CD4-positive, alpha-beta T cell treated with Interleukin-6 at 100 ng/mL for 8 hours (primary cell): ENCODE measurements at places on chromosomes 7 and 10.

- no peak for DNase-seq
These were observed 82.9 kb downstream of the ELFN1 start for GRCh38 chr7:1752771-1753563.

DNA sequence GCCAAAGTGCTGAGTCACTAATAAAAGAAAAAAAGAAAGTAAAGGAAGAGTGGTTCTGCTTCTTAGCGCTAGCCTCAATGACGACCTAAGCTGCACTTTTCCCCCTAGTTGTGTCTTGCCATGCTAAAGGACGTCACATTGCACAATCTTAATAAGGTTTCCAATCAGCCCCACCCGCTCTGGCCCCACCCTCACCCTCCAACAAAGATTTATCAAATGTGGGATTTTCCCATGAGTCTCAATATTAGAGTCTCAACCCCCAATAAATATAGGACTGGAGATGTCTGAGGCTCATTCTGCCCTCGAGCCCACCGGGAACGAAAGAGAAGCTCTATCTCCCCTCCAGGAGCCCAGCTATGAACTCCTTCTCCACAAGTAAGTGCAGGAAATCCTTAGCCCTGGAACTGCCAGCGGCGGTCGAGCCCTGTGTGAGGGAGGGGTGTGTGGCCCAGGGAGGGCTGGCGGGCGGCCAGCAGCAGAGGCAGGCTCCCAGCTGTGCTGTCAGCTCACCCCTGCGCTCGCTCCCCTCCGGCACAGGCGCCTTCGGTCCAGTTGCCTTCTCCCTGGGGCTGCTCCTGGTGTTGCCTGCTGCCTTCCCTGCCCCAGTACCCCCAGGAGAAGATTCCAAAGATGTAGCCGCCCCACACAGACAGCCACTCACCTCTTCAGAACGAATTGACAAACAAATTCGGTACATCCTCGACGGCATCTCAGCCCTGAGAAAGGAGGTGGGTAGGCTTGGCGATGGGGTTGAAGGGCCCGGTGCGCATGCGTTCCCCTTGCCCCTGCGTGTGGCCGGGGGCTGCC, at the start of gene IL6:
Gene IL6, plus strand, starts transcription at position 294 of the 807 bp plus-strand sequence. Its CDS starts 63 bp downstream, at position 357.
- peak; percentile 9 for DNase-seq

DNA sequence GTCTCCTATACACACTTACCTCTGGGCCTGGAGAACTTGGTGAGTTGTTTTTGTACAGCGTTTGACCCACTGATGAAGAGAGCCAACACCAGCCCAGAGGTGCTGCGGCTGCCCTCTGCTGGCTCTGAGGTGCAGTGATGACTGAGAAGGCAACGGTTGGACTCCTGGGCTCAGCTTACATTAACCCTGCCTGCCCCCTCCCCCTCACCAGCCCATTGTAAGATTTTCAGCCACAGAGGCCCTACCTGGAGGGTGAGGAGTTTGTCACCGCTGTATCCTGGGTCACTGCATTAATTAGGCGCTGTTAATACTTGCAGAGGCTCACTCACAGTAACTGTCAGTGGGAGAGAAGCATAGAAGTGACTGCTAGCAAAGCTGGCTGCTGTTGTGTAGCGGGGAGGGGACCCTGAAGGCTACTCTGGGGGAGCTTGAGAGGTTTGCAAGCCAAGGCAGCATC, 19.0 kb upstream of the ANKRD2 start:
- peak; percentile 54 for DNase-seq

DNA sequence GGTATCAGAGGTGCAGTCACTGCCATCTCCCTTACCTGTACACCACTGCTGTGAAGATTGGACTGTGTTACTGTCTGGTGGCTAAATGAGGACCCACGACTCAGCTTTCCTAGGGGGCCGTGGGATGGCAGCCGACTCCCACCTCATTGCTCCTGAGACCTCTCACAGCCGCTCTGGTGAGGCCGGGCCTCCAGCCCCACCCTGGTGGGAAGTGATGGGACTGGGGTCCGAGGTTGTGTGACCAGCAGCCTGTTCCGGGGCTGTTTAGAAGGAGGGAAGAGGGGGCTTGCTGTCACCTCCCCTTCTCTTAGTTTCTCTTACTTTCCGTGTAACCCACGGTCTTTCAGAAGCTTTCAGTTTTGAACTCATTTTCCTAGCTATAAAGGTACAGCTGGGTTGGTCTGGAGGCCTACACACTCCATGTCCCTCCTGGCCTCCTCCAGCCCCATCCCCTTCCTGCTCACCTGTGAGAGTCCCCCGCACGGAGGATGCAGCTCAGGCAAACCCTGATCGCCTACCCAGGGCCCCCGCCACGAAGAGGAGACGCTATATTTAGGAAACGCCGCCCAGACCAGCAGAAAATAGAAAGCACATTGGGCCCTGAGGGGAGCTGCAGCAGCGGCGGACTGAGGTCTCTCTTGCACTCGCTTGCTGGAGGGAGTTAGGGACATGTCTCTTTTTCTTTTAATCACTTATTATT, 4.6 kb downstream of the EMX2 start:
- DNase-seq, result no peak

GRCh38 chr7:116271161-116271913, 61.0 kb downstream of the TES start:
- no peak for DNase-seq

DNA sequence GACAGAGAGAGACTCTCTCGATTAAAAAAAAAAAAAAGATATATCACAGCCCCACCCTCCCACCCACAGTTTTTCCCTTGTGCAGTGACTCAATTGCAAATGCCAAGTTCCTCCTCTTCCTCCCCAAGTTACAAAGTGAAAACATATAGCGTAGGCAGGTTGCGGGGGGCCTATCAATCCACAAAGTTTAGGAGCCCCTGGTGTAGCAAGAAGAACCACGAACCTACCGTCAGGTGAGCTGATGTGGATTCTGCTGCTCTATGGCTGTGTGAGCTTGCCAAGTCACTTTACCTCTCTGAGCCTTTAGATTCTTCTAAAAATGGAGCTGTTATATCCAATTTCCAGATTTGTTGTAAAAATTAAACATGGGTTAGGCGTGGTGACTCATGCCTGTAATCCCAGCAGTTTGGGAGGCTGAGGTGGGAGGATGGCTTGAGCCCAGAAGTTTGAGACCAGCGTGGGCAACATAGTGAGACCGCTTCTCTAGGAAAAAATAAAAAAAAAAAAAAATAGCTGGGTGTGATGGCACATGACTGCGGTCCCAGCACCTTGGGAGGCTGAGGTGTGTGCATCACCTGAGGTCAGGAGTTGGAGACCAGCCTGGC, 8.2 kb upstream of the RHBDD2 start:
- DNase-seq, result no peak

- DNase-seq, result no peak
These were observed 20.8 kb upstream of the GHITM start for GRCh38 chr10:84118395-84119006.

GRCh38 chr7:29177963-29178600, 16.5 kb upstream of the CHN2 start:
- DNase-seq, result peak; percentile 2

DNA sequence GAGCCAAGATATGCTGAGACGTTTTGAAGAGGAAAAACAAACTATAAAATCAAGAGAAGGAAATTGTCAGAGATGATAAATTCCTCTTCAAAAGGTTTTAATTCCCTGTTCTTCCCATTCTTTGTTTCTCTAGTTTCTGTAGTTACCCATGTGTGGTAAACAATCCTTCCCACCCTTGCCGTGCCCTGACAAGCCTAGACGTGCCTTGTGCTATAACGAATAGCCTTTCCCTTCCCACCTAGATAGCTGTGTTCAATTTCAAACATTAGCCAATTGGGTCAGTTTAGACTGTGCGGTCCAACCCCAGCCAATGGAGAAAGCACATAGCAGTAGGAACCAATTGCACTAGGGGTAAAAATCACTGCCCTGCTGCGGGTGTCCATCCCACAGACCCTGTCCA, 138.1 kb downstream of the RALA start:
- no peak for DNase-seq

- no peak for DNase-seq
These were observed 482.0 kb upstream of the MGMT start for GRCh38 chr10:128985036-128985435.

DNA sequence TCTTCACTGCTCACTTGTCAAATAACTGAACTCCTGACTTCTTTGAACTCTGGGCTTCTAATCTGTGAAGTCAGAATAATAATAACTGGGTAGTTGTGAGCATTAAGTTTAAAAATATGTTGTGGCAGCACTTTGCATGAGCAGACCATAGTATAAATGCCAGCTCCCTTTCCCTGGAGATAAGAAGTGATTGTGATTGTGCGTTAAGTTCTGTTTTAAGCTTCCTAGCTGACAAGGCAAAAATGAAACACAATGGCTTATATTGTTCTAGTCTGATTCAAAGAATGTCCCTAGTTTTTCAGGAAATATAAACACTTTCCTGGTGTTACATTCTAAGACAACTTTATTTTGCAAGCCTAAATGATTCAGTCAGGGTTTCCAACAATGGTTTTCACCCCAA, 61.8 kb downstream of the PTPRE start:
- no peak for DNase-seq

DNA sequence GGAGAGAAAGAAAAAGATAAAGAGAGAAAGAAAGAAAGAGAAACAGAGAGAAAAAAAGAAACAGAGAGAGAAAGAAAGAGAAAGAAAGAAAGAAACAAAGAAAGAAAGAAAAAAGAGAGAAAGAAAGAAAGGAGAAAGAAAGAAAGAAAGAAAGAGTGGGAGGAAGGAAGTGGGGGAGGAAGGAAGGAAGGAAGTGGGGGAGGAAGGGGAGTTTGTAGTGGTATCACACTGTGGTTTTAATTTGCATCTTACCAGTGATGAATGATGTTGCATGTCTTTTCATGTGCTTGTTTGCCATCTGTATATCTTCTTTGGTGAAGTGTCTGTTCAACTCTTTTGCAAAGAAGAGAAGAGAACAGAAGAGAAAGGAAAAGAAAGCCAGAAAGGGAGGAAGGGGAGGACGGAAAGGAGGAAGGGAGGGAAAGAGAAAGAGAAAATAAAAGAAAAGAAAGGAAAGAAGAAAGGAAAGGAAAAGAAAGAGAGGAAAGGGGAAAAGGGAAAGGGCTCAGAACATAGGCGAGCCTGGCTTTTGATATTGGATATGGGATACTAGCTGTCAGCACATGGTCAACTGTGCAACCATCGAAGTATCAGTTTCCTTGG, 79.2 kb upstream of the FRMD4A start:
- DNase-seq, result no peak

DNA sequence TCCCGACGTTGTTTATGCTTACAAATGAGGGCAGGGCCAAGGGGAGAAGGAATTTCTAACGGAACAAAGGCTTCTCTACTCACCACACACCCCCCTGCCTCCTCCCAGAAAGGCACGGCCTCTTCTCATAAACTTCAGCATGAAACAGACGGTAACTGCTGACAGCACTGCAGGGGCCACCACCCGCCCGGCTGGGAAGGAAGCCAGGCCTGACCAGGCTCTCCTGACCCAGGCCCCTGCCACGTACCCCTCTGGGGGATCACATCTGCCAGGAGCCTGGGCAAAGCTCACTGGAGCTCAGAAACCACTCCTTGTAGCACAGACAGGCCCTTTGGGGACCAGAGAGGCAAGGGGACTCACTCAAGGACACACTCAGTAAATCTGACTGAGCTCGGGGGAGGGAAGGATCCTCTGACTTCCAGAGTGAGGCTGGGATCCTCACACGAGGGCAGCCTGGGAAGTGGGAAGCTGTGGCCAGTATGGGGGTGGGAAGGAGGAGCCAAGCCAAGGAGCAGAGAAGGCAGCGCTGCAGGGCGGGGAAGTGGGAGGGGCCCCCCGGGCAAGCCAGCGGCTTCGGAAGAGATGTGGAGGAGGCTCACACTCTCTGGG, 46.1 kb downstream of the ZCCHC24 start:
- DNase-seq, result no peak

DNA sequence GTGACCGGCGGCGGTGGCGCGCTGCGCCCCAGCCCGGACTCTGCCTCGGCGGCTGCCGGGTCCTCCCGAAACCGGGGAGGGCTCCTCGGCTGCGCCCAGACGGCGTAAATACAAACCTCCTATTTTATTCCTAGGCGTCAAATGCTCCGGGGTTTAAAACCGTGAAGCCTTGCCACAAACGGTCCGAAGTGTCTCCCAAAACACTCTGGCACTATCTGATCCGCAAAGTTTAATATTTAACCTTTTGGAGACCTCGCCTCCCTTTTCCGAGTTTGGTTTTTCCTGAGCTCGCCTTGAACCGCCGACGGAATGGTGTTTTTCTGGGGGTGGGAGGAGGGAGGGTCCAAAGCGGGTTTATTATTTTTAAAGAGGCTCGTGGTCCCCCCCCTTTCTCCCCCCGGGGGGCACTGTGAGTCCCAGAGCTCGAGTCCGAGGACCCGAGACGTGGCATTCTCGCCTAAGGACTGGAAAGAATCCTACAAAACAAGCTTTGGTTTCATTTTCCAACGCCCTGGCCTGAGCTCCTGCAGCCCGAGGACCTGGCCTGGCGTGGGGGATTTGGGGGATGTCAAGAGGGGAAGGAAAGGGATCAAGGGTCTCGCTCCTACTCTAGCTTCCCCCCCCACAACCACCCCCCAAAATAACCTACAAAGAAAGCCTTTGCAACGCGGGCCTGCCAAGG, 1.8 kb downstream of the TNRC18 start:
- no peak for DNase-seq

- DNase-seq, result no peak
These were observed 203.1 kb downstream of the CDC14C start for GRCh38 chr7:49127359-49127913.

DNA sequence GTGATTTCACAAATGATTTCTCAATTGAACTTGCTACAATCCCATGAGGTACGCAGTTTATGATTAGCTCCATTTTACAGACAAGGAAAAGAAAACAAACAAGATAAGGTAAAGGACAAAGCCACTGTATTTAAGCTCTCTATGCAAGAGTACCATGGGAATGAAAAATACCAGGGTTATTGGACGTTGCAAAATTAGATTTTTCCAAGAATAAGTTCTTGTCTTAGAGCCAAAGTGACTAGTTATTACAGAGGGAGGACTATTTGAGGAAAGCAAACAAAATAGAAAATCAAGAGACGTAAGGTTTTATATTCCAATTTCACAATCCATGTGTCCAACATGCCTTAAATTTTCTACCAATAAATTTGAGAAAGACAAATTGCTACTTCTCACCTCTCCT, 97.9 kb upstream of the PTN start:
- DNase-seq, result no peak

GRCh38 chr7:130758429-130759056, 24.5 kb upstream of the KLF14 start:
- DNase-seq, result peak; percentile 15

- DNase-seq, result no peak
These were observed 10.0 kb downstream of the CAMK2B start for GRCh38 chr7:44315301-44315903.

DNA sequence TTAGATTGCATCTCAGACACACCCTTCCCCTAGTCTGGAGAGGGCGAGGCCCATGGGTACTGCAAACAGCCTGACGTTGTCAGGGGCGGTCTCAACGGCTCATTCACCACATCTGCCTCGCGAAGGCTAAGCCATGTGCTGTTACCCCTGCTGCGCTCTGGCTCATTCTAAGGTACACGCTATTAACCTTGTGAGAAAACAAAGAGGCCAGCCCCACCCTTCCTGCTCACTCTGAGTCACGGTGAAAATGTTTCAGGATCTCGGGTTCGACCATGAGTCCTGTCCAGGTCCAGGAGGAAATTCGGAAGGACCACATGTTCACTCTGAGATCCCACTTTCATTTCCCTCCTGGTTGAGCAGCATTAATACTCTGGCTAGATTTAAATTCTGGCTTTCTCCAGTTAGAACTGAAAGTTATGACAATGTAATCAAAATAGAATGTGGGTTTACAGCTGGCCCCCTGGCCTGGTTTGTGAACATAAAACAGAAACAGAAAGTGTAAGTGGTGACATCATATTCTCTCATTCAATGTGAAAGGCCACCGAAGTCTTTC, 55.2 kb downstream of the EGFR start:
- peak; percentile 10 for DNase-seq

GRCh38 chr7:49773936-49774458, 559 bp downstream of the VWC2 start:
- DNase-seq, result no peak
